IMR-90 (cell line): ENCODE measurements at places on chromosomes 7 and 10.

- H3K27me3 ChIP-seq, result no peaks in the 10 kb centered on the region
- DNase-seq, result no peak
- H3K36me3 ChIP-seq, result no peaks in the 10 kb centered on the region
- no peaks in the 10 kb centered on the region for H3K4me1 ChIP-seq
Observed at GRCh38 chr7:50226145-50226544, 78.4 kb upstream of the IKZF1 start.

- DNase-seq, result peak; percentile 1
- no peaks in the 10 kb centered on the region for H3K36me3 ChIP-seq
- H3K27me3 ChIP-seq, result no peaks in the 10 kb centered on the region
- no peak overlapping the region for H3K4me3 ChIP-seq
Observed at GRCh38 chr10:113493195-113493594, 59.7 kb upstream of the HABP2 start.

DNA sequence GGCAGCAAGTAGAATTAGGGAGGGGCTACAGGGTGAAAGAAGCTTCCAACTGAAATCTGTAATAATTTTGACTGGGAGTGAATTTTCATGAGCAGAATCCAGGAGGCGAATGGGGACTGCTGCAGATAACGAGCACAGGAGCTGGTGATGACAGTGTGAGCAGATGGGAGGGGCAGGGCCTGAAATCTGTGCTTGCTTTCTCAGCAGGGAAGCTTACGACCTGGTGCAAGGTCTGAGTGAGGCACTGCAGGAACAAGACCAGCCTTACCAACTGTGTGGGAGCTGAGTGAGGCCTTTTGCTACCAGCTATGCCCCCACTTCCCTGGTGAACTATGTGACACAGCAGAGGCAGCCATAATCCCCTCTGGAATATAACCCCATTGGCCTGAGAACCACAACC is 109.8 kb downstream of the HPSE2 start:
- H3K27me3 ChIP-seq, result no peaks in the 10 kb centered on the region
- no peak overlapping the region for H3K4me3 ChIP-seq
- no peak for DNase-seq
- H3K36me3 ChIP-seq, result no peaks in the 10 kb centered on the region
- no peaks in the 10 kb centered on the region for H3K4me1 ChIP-seq
- no peak overlapping the region for H3K27ac ChIP-seq

DNA sequence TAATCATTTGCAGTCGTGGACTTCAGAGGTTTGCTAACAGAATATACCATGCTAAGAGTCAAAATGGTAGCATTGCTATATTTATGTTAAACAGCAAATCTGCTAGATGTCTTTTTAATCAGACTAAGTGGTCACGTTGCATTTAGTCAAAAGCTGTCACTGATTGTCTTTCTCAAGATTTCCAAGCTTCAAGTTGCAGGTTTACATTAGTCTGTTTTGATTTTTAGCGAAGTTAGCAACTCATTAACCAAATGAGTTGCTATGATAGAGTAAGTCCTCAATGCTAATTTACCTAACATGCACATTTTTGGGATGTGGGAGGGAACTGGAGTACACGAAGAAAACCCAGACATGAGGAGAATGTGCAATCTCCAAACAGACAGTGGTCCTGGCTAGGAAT is 653.2 kb downstream of the TNS3 start:
- no peaks in the 10 kb centered on the region for H3K36me3 ChIP-seq
- no peak overlapping the region for H3K27ac ChIP-seq
- DNase-seq, result no peak
- no peaks in the 10 kb centered on the region for H3K27me3 ChIP-seq
- peaks cover 10% of the 10 kb centered on the region for H3K4me1 ChIP-seq
- H3K4me3 ChIP-seq, result no peak overlapping the region

GRCh38 chr7:120273476-120273975 is 551 bp downstream of the KCND2 start:
- no peak for DNase-seq
- no peak overlapping the region for H3K27ac ChIP-seq
- peaks cover 17% of the 10 kb centered on the region for H3K27me3 ChIP-seq
- peak overlapping the region; percentile 51 for H3K4me3 ChIP-seq
- H3K4me1 ChIP-seq, result no peaks in the 10 kb centered on the region

- no peaks in the 10 kb centered on the region for H3K36me3 ChIP-seq
- peak overlapping the region; percentile 17 for H3K4me3 ChIP-seq
- no peaks in the 10 kb centered on the region for H3K27me3 ChIP-seq
- DNase-seq, result peak; percentile 93
- peaks cover 25% of the 10 kb centered on the region for H3K4me1 ChIP-seq
Observed at GRCh38 chr10:97687785-97688781, 1.0 kb upstream of the AVPI1 start.

DNA sequence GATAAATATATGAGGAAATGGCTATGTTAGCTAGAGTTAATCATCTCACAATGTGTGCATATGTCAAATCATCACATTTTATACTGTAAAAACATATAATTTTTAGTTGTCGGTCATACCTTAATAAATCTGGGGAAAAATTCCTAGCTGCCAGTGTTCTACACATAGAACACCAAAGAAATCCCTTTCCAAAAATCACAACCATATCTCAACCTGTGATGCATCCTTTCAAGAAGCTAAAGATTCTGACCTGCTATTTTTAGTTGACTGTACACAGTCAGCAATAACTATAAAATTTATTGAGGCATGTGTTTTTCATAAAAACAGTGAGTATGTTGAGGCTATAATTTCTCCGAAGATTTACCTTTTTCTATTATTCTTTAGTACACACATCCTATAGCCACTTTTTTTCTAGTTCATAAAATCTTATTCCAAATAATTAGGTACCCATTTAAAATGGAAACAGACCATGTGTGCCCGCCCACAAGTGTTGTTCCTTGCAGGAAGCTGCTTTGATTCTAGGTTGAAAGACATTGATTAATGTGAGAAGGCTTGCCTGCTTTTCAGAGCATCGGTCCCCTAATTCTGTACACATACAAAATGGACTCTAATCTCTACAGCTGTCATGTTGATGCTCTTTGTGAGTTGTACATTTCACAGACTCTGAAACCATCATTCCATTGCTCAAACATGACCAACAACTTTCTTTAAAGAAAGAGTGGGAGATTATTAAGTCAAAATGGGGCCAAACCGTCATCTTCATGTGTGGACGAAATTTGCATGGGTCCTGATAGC is 117.5 kb upstream of the LRRN3 start:
- no peaks in the 10 kb centered on the region for H3K27me3 ChIP-seq
- no peak for DNase-seq
- H3K36me3 ChIP-seq, result no peaks in the 10 kb centered on the region
- H3K4me1 ChIP-seq, result peaks cover 2% of the 10 kb centered on the region; the same call in 1 of the 2 replicates
- no peak overlapping the region for H3K4me3 ChIP-seq
